ENCODE measurements at places on chromosomes 11 and 22.

GRCh38 chr22:46742576-46743221 is 4.6 kb upstream of the CERK start:
- no peak for DNase-seq

GRCh38 chr11:134236834-134237556 is 12.5 kb downstream of the VPS26B start:
- DNase-seq, result no peak

DNA sequence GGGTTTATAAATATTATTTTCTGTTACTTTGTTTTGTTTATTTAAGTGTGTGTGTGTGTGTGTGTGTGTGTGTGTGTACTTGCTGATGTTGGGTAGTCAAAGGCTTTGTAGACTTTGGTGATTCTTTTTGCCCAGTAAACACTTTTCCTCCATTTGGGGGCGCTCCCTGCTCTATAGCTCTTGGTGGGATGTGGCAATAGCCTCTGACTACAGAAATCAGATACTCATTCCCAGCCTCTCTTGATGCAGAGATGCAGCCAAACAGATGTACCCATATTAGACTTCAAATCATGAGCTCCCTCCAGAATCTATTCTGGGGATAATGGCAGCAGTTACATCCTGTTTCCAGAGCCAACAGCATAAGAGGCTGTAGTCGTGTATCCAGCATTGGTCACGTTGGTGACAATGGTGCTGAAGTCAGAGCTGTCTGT is 33.4 kb upstream of the APOL5 start:
- no peak for DNase-seq

DNA sequence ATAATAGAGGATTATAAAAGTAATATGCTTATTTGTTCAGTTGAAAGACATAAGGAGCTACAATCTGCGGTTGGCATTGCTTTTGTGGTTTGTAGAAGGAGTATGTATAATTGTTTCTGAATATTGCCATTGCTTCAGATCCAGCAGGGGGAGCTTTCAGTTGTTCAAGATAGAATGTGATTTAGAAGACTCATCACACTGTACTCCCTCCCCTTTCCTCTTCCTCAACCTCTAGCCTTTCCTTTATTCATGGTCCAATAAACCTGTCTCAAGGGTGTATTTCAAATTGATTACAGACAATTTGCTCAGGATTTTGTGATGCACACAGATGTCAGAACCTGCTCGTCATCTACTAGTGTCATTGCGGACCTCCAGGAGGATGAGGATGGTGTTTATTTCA is 9.8 kb downstream of the PRMT3 start:
- peak; percentile 68 for DNase-seq

GRCh38 chr11:99739464-99740089 is 718.8 kb downstream of the CNTN5 start:
- DNase-seq, result no peak

DNA sequence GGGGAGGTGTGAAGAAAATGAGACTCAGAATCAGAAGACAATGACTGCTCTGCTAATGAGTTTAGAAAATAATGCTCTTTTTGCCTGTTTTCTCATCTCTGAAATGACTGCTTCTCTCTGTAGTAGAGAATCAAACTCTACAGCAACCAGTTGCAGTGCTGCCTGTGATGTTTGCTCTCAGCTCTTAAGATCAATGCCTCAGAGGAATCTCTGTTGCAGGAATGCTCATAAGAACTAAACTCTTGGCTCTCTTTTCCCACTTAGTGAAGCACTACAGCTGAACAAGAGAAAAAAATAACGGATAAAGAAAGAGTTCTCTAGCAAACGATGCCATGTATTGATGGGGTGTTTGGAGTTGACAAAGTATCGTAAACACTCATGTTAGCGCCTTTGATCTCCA is 203.5 kb upstream of the SYN3 start:
- DNase-seq, result no peak

- no peak for DNase-seq
Observed at GRCh38 chr11:109196016-109196415, 226.0 kb upstream of the C11orf87 start.

DNA sequence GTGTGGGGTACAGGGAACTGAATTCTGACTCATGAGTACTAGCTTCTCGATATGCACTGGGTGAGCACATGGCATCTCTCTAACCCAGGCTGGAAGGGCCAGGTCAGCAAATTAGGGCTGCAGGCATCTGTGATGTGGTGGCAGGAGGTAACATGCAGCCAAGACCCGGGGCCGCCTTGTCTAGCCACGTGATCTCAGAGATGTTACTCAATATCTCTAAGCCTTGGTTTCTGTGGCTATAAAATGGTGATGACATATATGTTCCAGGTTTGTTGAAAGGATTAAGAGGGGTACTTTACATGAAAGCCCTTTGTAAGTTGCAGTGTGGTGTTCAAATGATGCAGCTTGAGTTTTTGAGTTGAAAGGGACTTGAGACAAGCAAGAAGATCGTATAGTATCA is 3.2 kb downstream of the ST14 start:
- peak; percentile 33 for DNase-seq

GRCh38 chr22:35312198-35313059 is 12.7 kb downstream of the TOM1 start:
- no peak for DNase-seq

DNA sequence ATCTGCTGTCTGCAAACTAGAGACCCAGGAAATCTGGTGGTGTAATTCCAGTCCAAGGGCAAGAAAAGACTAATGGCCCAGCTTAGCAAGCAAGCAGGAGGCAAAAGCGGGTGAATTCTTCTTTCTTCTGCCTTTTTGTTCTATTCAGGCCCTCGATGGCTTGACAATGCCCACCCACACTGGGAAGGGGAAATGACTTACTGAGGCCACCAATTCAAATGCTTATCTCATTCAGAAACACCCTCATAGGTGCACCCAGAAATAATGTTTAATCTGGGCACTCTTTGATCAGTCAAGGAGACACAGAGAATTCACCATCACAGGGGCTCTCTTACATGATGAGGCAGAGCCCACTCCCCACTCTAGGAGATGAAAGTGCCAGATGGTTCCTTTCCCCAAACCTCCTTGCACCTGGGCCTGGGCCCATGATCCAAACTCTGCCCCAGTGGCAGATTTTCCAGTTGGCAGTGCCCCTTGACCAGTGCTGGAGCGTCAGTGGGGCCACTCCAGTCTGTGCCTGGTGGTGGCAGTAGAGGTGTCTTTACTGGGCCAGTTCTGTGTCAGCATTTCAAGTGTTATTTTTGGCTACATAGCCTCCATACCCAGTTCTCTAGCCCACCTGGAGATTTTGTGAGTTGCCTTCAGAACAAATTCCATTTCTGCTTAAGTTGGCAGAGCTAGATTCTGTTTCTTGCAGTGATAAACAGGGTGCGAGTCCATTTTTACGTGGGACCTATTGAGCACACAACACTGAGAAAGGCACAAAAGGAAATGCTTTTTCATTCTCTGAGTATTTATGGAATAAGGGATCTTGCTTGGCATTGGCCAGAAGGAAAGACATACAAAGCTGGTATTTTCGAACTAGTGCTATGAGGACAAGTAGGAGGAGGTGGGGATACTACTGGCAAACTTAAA is 7.5 kb downstream of the ELMOD1 start:
- no peak for DNase-seq

GRCh38 chr11:82883853-82884252 is 16.4 kb downstream of the PRCP start:
- DNase-seq, result no peak

Measured in NCI-H2029 treated with DMSO at 0.1 percent for 48 hours (cell line).